NCI-H1105 (cell line): ENCODE measurements at places on chromosomes 2 and 18.

- DNase-seq: no peak
Measured at GRCh38 chr18:75088622-75089211, 120.2 kb downstream of the PTGR3 start.

GRCh38 chr2:227782804-227783203 lies 30.8 kb upstream of the CCL20 start:
- no peak for DNase-seq

GRCh38 chr18:34694591-34695165 lies 15.4 kb upstream of the DTNA start:
- DNase-seq: peak; percentile 10

DNA sequence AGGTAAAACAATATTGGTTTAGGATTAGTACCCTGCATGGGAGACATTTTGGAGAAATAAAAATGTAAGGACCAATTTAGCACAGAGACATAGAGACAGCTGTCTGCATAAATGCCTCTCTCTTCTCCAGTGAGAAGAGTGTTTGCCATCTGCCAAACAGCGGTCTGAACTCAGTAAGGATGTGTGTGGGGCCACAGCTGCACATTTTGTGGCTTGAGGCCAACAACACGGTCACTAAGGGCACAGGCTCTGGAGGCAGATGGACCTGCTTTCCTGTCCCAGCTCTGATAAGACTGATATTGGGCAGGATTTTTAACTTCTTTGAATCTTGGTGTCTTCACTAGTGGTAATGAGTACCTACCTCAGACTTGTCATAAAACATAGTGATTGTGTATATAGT lies 10.2 kb downstream of the ZBTB14 start:
- DNase-seq: peak; percentile 38

DNA sequence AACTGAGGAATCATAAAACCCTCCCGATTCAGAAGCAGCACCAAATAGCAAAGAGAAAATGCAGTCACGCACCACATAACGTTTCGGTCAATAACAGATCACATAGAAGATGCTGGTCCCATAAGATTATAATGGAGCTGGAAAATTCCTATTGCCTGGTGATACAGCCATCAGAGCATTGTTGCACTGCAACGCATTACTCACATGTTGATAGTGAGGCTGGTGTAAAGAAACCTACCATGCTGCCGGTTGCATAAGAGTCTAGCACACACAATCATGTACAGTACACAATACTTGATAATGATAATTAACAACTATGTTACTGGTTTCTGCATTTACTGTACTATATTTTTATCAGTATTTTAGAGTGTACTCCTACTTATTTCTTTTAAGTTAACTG lies 32.5 kb downstream of the RNF152 start:
- DNase-seq: no peak

DNA sequence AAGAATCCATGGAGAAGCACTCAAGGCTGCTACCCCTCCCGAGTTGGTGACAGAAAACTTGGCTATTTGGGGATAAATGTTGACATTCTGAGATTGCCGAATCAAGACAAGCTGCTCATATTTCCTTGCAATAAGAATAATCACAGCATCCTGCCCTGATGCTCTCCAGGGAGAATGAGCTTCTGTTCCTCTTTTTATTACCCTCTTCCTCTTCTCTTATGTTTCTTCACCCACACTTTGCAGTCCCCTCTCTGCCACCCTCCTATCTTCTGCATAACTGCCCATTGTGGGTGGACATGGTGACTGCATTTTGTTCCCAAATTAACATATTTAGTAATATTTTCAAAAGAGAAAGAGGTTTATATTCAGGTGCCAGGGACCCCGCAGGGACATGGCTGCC lies 11.9 kb upstream of the MSGN1 start:
- DNase-seq: no peak

GRCh38 chr18:54717673-54718407 lies 110.4 kb upstream of the RAB27B start:
- no peak for DNase-seq
